NCI-H345 (cell line): ENCODE measurements at places on chromosomes 12 and 14.

GRCh38 chr14:102728501-102728900 lies 48.7 kb upstream of the TRAF3 start:
- DNase-seq: no peak

GRCh38 chr12:118982302-118982701 lies 961 bp downstream of the SRRM4 start:
- no peak for DNase-seq

DNA sequence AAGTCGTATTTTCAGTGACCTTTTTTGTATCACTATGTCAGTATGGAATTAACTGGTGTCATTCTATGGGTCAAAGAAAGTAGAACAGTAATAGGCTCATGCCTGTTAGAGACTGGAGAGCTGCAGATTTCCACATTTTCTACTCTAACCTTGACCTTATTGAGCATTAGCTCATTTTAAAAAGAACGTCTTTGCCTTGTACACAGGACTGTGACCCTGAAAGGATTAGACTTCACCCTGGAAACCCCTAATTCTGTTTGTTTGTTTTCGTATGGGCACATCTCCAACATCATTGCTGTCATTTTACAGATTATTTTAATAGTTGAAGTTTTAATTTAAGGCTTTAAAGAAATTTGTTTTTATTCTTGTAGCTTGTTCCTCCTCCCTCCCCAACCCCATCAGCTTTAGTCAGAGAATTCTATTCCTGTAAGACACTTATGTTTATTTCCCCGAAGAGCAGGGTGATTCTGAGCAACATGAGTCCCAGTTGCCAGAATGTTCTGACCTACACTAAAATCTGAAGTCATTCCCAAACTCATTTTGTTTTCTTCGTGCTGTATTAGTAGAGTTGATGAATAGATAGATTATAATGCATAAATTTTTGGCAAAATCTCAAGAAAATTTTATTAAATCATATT lies 451.3 kb downstream of the FOXG1 start:
- peak; percentile 45 for DNase-seq

GRCh38 chr12:11773889-11774677 lies 124.6 kb downstream of the ETV6 start:
- no peak for DNase-seq

- peak; percentile 88 for DNase-seq
Observed at GRCh38 chr12:110371408-110372055, 32.0 kb downstream of the ANAPC7 start.

GRCh38 chr12:11906286-11906935 lies 164.3 kb upstream of the BCL2L14 start:
- DNase-seq: no peak

DNA sequence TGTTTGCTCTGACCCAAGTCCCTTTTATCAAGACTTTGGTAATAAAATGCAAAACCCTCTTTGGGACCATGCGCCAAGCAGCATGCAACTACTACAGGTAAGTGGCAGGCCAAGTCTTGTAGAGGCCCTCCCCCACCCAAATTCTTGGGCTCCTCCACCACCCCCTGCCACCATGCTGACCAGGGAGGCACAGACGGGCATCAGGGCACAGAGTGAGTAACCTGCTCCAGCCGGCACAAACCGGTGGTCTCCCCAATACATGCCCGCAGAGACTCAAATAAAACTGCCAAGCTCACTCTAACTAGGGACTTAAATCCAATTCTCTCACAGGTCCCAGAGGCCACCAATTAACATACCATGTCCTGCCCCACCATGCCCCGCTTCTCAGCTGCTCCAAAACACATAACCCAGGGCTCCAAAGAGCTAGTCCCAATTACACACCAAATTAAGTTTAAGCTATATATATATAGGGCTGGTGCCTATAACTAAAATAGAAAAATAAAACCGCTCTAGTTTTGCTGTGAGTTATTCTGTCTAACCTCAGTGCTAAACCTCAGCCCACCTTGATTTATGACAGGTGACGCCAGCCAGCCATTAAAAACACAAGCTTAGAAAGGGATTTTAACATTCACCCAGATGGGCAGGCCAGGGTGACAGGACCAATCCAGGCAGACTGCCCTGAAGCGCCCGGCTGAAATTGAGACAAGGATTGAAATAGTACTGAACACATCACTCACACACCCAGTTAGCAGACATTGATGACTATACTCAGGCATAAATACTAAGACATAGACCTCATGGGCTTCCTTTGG lies 81.0 kb downstream of the CLMN start:
- no peak for DNase-seq

DNA sequence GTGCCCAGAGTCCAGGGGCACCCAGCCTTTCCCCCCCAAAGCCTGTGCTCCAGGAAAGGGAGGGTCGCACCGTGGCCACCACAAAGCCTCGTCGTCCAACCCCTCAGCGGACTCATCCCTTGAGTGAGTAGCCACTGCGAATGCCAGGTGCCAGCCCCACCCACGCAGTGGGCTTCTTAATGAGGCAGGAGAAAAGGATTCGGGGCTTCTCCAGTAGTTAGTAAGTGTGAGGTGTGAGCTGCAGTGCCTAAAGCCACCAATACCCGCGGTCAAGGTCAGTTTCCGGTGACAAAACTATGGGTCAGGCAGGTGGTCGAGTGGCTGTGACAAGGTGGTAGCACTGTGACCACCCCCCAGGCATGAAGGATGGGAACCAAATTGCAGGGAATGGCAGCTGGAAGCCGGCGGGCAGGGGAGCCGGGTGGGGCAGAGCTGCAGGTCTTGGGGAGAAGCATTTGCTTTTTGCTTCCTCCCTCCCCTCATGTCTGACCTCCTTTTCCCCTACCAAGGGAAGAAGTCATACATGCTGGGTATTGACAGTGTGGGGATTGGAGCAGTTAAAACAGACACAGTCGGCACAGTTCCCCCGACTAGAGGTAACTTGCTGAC lies 8.0 kb downstream of the RAN start:
- no peak for DNase-seq

DNA sequence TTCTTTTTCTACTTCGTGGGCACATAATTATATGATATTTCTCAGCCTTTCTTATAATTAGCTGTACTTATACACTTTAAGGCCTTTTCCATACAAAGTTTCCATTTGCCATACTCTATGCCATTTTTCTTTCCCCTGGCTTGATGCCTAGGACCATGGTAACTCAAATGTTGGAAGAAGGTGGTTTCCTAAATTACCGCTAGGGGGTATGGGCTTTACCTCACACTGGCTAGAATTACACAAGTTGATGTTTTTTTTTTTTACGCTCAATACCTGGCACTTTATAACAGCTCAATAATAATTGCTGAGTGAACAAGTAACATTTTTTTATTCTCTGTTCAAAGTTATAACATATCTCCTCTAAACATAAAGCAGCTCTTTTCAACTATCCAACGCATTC lies 306.8 kb upstream of the LRFN5 start:
- DNase-seq: no peak

- DNase-seq: no peak
Observed at GRCh38 chr14:68606176-68606575, 186.7 kb downstream of the ZFP36L1 start.

DNA sequence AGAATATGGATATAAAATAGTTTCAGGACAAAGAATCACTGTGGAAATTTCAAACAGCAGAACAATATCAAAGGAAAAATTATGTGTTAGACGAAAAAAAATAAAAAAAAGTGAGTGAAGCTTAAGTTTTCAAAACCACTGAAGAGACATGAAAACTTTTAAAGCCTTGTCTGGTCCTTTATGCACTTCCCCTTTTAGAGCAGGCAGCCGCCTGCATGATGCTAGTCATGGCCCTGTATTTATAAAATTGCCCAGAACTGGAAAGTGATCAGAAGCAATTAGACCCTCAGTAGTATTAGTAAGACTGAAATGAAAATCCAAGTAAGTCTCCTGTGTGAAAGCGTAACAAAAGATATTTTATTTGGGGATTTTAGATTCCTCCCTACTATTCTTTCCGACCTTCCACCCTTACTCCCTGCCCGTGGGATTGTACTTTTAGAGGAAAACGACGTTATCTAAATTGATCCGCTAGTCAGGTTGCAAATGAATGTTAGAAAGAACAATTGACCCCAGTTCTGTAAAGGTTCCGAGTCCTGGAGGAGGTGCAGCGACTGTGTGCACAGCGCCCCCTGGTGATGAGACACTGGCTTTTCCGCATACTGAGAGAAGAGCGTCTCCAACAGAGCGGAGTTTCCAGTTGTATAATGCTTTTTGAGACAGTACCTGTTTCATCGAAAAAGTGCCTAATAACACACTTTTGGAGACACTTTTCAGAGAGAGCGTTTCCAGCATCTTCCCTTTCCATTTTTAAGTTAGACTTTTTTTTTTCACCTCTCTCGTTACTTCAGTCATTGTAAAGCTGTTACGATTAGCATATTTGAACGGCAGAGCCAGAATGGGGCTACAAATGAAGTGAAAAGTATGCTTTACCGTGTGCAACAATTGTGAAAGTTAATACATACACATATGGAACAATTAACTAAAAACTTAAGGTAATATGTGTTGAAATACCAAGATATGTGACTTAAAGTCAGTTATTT lies 12.4 kb downstream of the MGST1 start:
- peak; percentile 36 for DNase-seq

DNA sequence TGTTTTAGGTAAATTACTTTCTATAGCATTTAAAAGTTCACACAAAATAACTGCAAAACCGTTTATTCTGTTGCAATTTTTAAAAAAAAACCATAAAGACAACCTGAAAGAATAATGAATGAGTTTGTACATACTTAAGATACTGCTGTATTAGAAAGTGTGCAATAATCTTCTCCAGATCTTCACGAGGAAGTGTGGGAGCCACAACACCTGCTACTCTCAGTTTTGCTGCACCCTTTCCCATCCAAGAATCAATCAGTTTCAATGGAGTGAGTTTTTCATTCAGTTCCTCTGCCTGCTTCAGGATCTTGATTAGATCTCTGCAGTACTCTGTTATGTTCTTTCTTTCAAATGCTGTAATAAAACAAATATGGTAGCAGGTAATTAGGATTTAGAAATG lies 30.1 kb downstream of the RECQL start:
- no peak for DNase-seq

DNA sequence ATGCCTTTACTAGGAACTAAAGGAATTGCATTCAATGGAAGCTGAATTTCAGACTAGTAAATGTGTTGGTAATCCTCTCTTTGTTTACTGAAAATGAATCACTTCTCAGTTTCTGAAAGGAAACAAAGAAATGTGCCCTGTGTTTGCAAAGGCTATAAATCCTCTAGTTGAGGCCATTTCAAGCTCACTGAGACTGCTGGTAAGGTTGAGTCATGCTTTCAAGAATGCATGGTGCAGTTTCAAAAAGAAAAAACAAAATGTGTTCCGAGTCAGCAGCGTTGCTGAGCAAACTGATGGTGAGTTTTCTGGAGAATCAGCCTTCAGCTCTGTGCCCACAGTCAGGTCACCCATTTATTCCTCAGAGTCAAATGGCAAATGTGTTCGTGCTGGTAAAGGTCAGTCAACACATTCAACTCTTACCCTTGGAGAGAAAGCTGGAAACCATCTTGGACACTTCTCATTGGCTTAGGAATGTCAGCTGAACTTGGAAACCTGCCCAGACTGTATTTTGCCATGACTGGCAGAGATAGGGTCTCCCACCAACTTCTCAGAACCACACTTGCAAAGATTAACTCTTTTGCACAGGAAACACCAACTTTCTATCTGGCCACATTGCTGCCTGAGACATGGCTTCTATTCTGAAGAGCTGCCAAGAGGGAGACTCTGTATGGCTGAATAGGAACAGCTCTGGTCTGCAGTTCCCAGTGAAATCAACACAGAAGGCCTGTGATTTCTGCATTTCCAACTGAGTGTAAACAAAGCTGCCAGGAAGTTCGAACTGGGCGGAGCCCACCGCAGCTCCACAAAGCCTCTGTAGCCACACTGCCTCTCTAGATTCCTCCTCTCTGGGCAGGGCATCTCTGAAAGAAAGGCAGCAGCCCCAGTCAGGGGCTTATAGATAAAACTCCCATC lies 484.4 kb downstream of the ATP23 start:
- DNase-seq: peak; percentile 67

GRCh38 chr12:48803675-48804074 lies 14.6 kb upstream of the CACNB3 start:
- no peak for DNase-seq

GRCh38 chr12:113903381-113903863 lies 62.7 kb downstream of the RBM19 start:
- DNase-seq: no peak

GRCh38 chr12:59425798-59426197 lies 170.0 kb upstream of the SLC16A7 start:
- DNase-seq: no peak

- no peak for DNase-seq
Observed at GRCh38 chr14:32421781-32422180, 92.7 kb downstream of the AKAP6 start.

DNA sequence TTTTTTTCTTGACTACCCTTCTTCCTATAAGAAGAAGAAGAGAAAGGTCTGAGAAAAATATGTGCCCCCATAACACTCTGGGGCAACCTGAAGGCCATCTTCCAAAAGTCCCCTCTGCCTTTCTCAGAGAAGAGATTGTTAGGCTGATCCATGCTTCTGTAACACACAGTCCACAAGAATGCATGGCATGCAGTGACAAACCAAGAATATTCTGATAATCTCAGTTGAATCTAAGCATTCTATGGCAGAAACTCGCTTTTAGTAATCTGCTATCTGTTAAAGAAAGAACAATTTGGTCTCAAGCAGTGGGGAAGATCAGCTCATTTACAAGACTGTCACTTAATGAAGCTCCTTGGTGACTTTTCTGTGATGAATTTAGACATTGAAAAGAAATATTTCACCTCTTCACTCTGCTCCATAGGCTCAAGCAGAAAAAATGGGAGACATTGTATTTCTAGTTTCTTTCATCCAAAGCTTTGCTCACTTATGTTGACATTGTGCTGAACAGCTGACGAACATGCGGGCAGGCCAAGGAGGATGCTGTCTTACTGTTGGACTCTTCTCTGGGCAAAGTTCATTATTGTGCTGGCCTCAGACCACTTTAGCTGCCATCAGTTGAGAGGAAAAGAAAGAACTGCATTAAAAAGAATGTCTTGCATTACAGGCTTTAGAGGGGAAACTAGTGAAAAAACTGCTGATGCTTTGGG lies 957.1 kb downstream of the DIO2 start:
- DNase-seq: no peak

- DNase-seq: no peak
Observed at GRCh38 chr12:88450136-88450535, 130.1 kb downstream of the KITLG start.

DNA sequence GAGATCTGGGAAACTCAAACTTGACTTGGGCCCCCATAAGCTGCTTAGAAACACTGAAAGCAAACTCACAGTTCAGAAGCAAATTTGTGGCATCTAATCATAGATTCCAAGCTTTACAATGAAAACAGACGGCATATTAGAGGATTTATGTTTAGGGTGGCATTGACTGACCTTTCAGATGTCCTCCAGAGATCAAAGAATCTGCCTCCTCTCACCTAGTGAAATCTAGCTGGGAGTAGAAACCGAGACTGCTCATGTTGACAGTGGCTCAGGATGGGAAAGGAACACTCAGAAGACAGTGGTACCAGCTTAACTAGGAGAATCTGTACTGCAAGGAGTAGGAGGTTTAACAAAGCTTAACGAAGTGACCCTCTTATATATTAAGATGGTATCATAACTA lies 345.0 kb downstream of the GXYLT1 start:
- DNase-seq: no peak

DNA sequence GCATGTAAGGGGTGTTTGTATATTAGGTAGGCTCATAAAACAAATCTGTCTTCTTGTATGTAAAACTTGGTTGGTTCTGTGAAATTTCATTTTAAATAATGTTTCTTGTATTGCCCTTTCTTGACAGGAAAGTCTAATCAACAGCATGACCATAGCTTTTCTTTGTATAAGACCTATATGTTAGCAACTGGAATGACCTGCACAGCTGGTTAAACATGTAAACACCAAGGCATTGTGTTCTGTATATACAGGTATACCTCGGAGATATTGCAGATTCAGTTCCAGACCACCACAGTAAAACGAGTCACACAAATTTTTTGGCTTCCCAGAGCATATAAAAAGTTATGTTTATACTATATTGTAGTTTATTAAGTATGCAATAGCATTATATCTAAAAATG lies 183.6 kb downstream of the ERC1 start:
- DNase-seq: peak; percentile 15
